GM10248 (cell line): ENCODE measurements at places on chromosomes 5 and 9.

GRCh38 chr9:128206916-128207910 is 4.0 kb downstream of the DNM1 start:
- DNase-seq = no peak

- no peak for DNase-seq
These were observed 86.6 kb upstream of the EQTN start for GRCh38 chr9:27383524-27383923.

- DNase-seq = no peak
These were observed 119.4 kb downstream of the MED27 start for GRCh38 chr9:131960311-131960710.

GRCh38 chr5:16906255-16906654 is 29.8 kb downstream of the MYO10 start:
- DNase-seq = no peak
